ENCODE measurements at places on chromosomes 2 and 18.

GRCh38 chr2:187658952-187659525 lies 104.8 kb upstream of the TFPI start:
- DNase-seq: peak; percentile 21

GRCh38 chr2:230520875-230521155 lies 104.8 kb downstream of the SP100 start:
- DNase-seq: no peak

GRCh38 chr2:17208511-17208910 lies 309.7 kb downstream of the RAD51AP2 start:
- DNase-seq: no peak

- no peak for DNase-seq
These were observed 101.6 kb upstream of the COL5A2 start for GRCh38 chr2:189281201-189281600.

DNA sequence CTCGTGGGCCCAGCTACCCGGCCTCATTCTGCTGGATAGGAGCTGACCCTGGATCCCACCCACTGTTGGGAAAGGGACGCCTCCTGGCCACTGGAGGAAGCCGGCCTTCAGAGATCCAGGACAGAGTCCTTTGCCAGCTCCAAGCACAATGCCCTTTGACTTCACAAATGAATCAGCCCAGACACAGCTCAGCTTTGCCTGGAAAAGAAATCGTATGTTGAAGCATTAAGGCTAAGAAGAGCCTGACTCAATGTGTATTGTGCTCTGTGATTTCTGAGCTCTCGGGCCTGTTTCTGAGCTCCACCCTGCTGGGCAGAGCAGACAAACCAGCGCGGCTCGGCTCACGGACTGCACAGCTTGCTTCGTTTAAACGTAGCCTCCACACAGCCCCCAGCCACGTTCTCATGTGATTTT lies 162.9 kb upstream of the APCDD1 start:
- DNase-seq: no peak

- no peak for DNase-seq
These were observed 329.4 kb upstream of the RAB12 start for GRCh38 chr18:8279781-8280330.

DNA sequence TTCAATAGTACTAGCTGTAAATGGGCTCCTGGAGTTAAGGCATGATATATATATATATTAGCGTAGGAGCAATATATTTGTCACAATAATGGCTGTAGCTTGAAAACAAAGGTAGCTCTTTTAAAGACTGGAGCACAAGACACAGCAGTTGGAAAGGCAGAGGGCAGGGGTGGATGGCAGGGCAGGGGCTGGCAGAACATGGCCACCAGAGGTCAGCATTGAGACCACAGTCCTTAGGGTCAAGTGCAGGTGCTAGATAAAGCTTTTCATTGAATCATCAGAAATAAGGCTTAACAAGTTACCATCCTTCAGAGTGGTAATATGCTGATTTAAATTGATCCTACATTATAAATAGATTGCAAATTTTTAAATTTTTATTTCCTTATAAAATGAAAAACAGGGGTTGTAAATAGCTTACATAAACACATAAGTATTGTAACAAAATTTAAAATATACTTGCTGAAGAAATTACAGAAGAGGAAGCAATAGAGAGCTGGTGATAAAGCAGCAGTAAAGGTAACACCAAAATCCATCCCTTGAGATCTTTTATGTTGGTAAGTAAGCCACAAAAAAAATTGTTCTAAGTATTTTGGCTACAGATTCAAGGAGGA lies 161.2 kb upstream of the PIEZO2 start:
- no peak for DNase-seq

- DNase-seq: no peak
These were observed 438.0 kb upstream of the CDH20 start for GRCh38 chr18:60895181-60895580.
